ENCODE measurements at places on chromosomes 7 and 10.

DNA sequence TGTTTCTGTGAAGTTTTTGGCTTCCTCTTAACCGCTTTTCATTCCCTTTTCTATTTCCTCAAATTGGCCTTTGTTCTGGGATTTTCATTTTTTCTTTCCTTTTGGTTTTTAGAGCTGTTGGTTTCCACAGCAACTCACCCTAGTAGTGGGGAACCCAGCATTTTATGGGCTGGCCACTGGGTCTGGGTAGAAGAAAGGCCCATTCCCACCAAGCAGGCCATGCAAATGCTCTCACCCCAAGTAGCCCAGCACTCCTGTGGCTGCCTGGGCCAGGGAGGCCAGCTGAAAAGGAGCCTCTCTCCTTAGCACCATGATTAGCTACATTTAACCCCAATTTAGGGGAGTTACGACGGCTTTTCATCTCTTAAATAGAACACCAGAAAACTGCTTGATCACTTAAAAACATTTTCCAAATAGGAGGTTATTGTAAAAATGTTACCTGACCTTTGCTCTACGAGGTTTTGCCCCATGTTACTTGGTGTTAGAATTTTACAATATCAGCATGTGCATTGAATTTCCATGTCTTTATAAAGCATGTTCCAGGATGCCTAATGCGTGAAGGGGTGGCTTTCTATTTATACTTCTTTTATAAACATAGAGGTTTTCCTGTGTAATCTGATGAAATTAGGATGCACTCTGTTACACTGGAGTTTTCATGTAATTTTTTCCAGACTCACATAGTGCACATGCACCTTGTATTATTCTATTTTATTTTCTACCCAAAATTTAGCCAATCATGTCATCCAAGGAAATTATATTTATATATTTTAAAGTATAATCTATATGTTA is 75.4 kb downstream of the FAM171A1 start:
- DNase-seq, result no peak

- no peak for DNase-seq
Measured at GRCh38 chr7:27068259-27068658, 27.5 kb downstream of the HOXA1 start.

DNA sequence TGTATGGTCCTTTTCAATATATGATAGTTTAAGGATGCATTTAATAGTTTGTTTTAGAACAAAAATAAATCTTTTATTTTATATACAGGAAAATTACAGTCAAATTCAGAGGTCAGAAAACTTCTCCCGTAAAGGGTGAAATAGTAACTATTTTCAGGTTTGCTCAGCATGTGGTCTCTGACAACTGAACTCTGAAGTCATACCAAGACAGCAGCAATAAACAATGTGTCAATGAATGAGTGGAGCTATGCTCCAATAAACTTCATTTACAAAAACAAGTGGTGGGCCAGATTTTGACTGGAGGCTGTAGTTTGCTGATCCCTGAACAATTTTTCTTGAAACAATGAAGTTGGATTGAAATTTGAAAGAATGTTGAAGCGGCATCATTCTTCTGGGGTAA is 123.6 kb downstream of the ZNF248 start:
- DNase-seq, result no peak

DNA sequence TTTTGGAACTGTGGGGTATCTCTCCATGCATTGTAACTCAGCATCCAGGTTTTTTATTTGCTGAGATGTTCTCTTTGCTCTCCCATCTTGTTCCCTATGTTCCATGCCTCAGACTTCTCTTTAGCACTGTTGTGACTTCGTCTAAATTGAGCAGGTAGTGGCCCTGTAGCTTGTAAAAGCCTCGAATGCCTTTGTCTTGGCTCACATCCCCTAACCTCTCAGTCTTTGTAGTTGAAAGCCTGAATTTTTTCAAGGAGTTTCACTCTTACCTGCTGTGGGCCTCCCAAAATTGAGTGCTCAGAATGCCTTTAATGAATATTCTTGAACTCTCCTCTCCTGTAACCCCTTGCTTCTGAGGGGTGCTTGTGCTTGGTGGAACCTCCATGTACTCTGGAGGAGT is 1137.3 kb downstream of the REEP3 start:
- DNase-seq, result no peak

GRCh38 chr10:34637418-34637911 is 177.6 kb downstream of the PARD3 start:
- no peak for DNase-seq

DNA sequence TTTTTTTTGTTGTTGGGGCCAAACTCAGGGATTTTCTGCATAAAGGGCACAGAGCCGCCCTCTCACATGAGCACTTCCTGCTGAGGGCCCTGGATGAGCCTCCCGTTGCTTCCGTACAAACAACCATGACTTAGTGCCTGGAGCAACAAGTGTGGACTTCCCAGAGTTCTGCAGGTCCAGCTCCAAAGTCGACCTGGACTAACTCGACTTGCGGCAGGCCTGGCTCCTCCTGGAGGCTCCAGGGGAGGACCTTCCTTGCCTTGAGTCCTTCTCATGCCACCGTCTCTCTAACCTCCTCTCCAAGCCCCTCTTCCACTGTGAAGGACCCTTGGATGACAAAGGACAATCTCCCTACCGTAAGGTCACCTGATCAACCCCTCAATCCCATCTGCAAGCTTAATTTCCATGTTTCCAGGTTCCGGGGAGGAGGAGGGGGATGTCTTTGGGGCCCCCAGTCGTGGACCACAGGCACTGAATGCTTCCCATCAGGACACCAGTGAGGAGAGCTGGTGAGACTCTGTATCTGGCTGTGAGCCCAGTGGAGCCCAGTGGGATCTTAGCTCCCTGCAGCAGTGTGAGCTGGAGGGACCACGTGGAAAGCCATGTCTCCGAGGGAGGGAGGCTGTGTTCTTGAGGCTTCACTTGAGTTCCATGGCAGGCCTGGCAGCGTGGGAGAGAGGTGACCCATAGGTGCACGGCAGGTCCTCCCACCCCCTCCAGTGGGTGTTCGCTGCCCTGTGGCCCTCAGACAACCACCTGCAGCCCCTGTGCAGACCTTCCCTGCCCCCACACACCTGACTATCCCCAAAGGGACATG is 199.5 kb upstream of the PPP2R2D start:
- DNase-seq, result no peak

DNA sequence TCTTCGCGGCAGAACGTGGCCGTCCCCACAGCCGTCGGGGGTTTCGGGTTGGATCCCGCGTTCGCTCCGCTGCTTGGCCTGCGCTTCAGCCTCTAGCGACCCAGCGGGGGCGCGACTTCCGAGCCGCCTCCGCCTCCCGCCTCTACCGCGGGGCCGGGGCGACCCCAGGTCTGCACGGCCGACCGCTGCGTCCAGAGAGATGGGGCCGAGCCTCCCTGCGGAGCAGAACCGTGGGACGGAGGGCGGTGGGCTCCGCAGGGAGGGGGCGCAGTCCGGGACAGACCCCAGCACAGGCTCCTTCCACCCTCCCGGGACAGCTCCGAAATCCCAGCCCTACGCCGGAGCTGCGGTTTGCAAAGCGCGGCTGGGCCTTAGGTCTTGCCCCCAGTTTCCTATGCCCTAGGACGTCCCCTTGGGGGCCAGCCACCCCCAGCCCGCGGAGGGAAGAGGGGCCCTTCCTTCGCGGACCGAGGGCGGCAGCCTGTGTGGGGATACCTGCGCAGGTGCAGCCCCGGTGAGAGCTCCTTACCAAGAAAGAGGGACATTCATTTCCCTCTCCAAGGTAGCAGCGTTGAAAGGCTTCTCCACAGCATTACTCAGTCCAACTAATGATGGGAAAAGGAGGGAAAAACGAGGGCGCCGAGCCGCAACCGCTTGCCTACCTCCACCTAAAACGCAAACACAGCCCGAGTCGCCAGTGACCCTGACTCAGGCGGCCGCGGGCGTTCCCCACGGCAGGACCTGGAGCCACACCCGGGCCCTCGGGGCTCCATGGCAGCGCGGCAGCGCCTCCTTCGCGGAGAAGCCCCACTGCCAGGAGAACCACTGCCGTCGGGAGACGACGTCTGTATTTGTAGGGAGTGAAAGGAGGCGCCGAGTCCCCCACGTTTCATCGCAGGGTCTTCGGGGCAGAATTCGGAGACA is 115.7 kb downstream of the BMS1 start:
- DNase-seq, result no peak

GRCh38 chr10:86105181-86105580 is 261.4 kb downstream of the GRID1 start:
- no peak for DNase-seq

- DNase-seq, result no peak
Measured at GRCh38 chr10:124646483-124647352, 97.5 kb downstream of the FAM53B start.

- DNase-seq, result no peak
Measured at GRCh38 chr7:3757059-3757458, 456.0 kb downstream of the SDK1 start.

DNA sequence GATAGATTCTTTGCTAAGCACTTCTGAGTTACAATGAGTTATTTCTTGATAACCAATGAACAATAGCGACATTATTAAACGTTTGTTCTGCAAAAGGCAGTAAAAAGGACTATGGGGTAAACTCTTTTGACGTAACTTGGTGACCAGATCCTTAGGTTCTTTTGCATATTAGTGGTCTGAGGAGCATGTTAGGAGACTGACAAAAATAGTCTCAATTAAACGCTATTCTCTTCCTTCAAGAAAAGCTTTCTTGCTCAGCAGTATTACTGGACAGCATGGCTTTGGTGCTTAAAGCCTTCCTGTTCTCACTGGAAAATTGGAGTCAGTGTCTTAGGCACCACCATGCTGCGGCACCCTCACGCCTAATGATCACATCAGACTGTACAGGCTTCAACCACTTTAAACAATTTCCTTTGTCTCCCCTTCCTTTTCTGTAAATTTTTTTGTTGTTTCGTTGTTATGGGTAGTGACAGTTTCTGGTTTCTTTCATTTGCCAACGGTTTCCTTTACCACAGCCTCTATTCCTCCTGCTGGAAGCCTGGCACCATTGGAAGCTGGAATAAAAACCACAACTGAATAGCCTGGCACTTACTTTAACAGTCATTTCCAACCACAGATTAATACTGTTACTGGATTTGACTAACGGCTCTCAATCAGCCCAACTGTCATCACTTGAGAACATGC is 49.2 kb upstream of the FAM133B start:
- DNase-seq, result no peak

- no peak for DNase-seq
Measured at GRCh38 chr10:124219062-124219461, 125.7 kb upstream of the CHST15 start.

DNA sequence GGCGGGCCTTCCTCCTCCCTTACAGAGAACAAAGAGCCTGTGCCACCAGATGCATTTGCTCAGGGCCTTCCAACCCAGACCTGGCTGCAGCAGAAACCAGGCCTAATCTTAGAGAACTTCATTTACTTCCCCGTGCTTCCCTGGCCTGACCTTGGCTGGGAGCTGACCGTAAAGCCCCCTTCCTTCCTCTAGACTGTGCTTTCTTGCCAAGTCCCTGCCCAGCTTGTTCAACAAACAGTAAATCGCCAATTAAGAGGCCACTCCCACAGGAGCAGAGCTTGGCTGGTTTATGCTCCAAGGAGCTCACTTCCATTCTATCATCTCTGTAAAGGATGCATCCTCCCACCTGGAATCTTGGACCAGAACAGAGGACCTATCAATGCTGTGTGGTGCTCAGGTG is 110.9 kb downstream of the COL13A1 start:
- DNase-seq, result no peak

- no peak for DNase-seq
Measured at GRCh38 chr10:103667356-103667755, 173.9 kb downstream of the NEURL1 start.

- no peak for DNase-seq
Measured at GRCh38 chr7:127047521-127047920, 205.2 kb downstream of the GRM8 start.

DNA sequence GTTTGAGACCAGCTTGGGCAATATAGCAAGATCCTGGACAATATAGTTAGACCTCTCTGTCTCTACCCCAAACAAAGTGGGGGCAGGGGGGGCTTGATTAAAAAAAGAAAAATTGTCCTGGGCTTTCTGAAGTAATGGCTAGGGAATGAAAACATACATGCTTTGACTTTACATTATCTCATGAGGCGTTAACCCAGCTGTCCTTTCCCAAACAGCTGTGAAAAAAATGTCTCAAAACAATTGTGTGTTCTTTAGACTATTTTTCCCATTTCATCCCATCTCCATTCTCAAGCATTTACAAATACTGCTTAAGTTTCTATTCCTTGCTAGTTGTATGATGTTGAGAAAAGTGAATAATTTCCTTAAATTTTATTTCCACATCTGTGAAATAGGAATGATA is 27.0 kb upstream of the CDK13 start:
- DNase-seq, result no peak

DNA sequence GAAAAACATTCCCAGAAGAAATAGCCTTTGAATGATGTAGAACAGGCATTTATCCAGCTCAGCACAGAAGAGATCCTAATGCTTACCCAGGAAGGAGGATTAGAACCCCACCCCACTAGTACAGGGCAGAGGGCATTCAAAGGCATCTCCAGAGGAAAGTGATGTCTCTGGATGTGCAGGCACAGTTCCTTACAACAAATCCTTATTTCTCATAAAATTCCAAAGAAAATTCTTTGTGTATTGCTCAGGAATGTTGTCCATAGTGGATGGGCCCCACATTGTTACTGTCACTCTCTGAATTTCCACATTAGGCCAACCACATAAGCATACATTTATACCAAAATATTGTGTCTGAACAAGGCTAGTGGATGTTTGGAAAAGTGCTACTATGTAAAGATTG is 243.0 kb downstream of the ADRA2A start:
- DNase-seq, result no peak

- DNase-seq, result no peak
Measured at GRCh38 chr10:124560377-124561105, 98.9 kb downstream of the LHPP start.

GRCh38 chr7:33996899-33997298 is 91.6 kb downstream of the BMPER start:
- no peak for DNase-seq

DNA sequence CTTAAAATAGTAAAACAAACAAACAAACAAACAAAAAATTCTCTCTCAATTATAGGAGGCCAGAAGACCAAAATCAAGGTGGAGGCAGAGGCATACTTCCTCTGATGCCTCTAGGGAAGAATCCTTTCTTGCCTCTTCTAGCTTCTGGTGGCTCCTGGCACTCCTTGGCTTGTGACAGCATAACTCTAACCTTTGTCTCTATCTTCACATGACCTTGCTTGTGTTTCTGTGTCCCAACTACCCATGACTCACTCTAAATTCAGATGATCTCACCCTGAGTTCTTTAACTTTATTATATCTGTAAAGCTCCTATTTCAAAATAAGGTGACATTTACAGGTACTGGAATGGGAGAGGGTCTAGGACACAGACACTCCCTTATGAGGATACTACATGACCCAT is 88.3 kb upstream of the ANTXRL start:
- no peak for DNase-seq

Data from NCI-H524 (cell line).